ENCODE measurements at places on chromosomes 12 and 14.

- H3K27me3 ChIP-seq: no peaks in the 10 kb centered on the region
- no peak for DNase-seq
- no peaks in the 10 kb centered on the region for H3K36me3 ChIP-seq
- H3K4me1 ChIP-seq: no peaks in the 10 kb centered on the region
- no peak overlapping the region for H3K4me3 ChIP-seq
Observed at GRCh38 chr14:40656311-40656710, 950.4 kb upstream of the LRFN5 start.

- DNase-seq: no peak
- H3K27ac ChIP-seq: no peak overlapping the region
- H3K4me1 ChIP-seq: no peaks in the 10 kb centered on the region
- no peaks in the 10 kb centered on the region for H3K36me3 ChIP-seq
- no peak overlapping the region for H3K4me3 ChIP-seq
- no peaks in the 10 kb centered on the region for H3K27me3 ChIP-seq
Observed at GRCh38 chr12:130195369-130195768, 33.1 kb downstream of the FZD10 start.

DNA sequence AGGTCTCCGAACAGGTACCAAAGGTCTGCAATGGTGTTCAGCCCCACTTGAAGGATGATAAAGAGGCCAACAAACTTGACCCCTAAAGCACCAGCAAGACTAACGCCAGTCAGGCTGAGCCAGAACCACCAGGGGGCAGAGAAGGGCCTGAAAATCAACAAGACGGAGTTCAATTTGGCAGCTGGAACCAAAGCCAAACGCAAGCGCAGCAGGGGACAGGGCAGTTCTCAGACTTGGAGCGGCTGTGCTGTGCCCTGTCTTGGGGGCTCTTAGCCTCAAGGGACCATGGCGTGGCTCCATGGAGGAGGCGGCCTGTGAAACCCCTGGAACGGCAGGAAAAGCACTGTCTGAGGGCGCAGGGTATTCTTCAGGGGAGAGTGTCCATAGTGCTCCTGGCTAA lies 19.6 kb downstream of the POMT2 start:
- H3K27me3 ChIP-seq: no peaks in the 10 kb centered on the region
- DNase-seq: peak; percentile 6
- H3K36me3 ChIP-seq: no peaks in the 10 kb centered on the region
- no peak overlapping the region for H3K27ac ChIP-seq
- H3K4me1 ChIP-seq: no peaks in the 10 kb centered on the region

GRCh38 chr12:23884909-23885308 lies 64.6 kb downstream of the SOX5 start:
- no peak overlapping the region for H3K27ac ChIP-seq
- no peaks in the 10 kb centered on the region for H3K27me3 ChIP-seq
- no peaks in the 10 kb centered on the region for H3K4me1 ChIP-seq
- no peak overlapping the region for H3K4me3 ChIP-seq
- no peak for DNase-seq

GRCh38 chr12:129704232-129704830 lies 199.5 kb downstream of the TMEM132D start:
- H3K4me3 ChIP-seq: no peak overlapping the region
- no peak for DNase-seq
- H3K27me3 ChIP-seq: no peaks in the 10 kb centered on the region

DNA sequence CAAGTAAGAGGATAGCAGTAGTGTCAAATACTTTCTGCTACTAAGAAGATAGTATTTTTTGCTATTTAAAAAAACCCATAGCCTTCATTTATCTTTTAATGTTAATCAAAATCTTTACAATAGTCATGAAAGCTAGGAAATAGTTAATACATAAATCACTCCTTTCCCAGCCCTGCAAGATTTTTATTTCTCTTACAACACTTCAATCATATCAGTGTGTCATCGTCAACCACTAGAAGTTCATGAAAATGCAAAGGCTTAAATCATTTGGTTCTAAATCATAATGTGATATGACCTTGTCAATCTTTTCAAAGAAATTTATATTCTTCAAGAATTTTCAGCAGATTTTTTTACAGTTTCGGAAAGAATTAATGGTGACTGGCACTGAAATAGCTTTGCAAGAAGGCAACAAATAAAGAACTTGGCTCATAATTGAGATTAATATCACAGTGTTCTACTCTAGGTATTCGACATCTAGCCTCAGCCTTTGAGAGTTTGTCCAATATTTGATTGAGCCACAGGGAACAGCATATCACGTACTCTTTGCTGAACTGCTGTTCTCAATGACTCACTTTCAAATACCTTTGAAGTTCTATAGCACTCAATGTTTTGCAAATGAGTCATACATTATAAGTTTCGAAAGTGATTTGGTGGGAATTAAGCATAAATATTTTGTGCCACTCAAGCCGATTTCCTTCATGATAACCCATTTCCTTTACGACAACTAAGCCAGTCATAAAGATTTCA lies 384.0 kb upstream of the FOXG1 start:
- DNase-seq: no peak
- no peak overlapping the region for H3K4me3 ChIP-seq
- no peaks in the 10 kb centered on the region for H3K36me3 ChIP-seq
- H3K4me1 ChIP-seq: no peaks in the 10 kb centered on the region

DNA sequence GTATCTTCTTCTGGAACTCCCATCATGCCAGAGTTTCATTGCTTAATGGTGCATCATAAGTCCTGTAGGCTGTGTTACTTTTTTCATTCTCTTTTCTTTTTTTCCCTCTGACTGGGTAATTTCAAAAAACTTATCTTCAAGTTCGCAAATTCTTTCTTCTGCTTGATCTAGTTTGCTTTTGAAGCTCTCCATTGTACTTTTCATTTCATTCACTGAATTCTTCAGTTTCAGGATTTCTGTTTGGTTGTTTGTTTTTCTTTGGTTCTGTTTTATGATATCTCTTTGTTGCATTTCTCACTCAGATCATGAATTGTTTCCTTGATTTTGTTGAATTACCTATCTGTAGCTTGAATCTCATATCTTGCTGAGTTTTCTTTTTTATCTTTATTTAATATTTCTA lies 83.3 kb upstream of the PRMT8 start:
- H3K4me3 ChIP-seq: no peak overlapping the region
- H3K27me3 ChIP-seq: no peaks in the 10 kb centered on the region
- no peak for DNase-seq
- no peak overlapping the region for H3K27ac ChIP-seq

DNA sequence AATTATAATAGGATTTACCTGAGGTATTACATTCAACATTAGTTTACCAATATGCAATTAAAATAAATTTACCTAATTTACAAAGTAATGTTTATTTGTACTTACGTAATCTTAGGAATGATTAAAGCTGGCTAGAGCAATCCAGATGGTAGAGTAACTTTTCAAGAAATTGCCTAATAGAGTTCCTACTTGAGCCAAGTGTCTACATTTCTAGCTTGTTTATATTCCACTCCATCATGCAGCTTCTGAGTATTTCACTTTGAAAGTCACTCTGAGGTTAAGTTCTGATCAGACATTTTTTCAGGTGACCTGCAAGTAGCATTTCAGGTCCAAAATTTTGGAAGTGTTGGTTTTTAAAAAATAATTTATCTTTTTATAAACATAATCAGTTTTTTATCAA lies 1080.7 kb downstream of the TRHDE start:
- H3K27me3 ChIP-seq: no peaks in the 10 kb centered on the region
- no peaks in the 10 kb centered on the region for H3K4me1 ChIP-seq
- H3K27ac ChIP-seq: no peak overlapping the region
- H3K4me3 ChIP-seq: no peak overlapping the region

DNA sequence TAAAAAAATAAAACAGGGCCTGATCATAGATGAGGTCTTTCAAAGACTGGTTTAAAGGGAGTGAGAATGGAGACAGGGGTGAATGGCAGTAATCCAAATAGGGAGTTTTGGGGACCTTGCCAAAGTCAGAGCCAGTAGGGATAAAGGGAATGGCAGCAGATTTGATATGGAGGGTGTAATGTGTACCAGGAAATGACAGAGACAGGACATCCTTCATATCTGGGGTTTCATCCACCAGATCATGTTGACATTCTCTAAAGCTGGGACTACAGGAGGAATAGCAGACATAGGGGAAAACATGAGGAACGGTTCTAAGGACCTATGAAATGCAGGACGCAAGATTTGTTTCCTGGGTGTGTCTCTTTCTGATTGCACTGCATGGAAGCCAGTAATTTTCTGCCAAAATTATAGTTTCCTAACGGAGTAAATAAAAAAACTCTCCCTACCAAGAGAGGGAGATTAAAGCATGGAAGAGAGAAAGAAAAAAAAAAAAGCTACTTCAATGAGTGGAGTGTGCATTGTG lies 169.9 kb downstream of the PRKD1 start:
- no peak for DNase-seq
- no peak overlapping the region for H3K4me3 ChIP-seq
- H3K36me3 ChIP-seq: no peaks in the 10 kb centered on the region
- no peaks in the 10 kb centered on the region for H3K4me1 ChIP-seq
- H3K27me3 ChIP-seq: no peaks in the 10 kb centered on the region

- no peak overlapping the region for H3K27ac ChIP-seq
- H3K4me1 ChIP-seq: no peaks in the 10 kb centered on the region
- no peak overlapping the region for H3K4me3 ChIP-seq
Observed at GRCh38 chr12:50723865-50724264, 40.0 kb upstream of the ATF1 start.

GRCh38 chr14:105473033-105473676 lies 1.5 kb upstream of the CRIP2 start:
- peak overlapping the region; percentile 40 for H3K4me3 ChIP-seq
- H3K27ac ChIP-seq: peak overlapping the region; percentile 38

DNA sequence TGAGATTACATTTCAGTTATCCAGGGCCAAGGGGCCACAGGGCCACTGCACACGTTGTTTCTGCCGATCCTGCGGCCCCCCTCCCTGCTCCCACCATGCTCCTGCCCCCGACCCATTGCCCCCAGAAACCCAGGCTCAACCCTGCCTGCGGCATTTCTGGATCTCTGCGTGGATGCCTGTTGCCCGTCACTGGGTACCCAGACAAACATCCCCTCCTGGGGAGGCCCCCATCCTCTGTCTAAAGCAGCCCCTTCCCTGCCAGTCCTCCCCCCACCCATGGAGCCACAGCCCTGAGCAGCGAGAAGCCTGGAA lies 326.4 kb upstream of the SFSWAP start:
- H3K27me3 ChIP-seq: no peaks in the 10 kb centered on the region
- no peaks in the 10 kb centered on the region for H3K36me3 ChIP-seq
- H3K4me3 ChIP-seq: no peak overlapping the region

GRCh38 chr12:131794061-131794460 lies 34.1 kb upstream of the MMP17 start:
- H3K4me3 ChIP-seq: no peak overlapping the region
- H3K27ac ChIP-seq: no peak overlapping the region
- peaks cover 22% of the 10 kb centered on the region for H3K36me3 ChIP-seq
- H3K4me1 ChIP-seq: no peaks in the 10 kb centered on the region
- no peaks in the 10 kb centered on the region for H3K27me3 ChIP-seq

GRCh38 chr12:112091563-112091962 lies 17.0 kb downstream of the NAA25 start:
- H3K4me1 ChIP-seq: peaks cover 4% of the 10 kb centered on the region
- H3K36me3 ChIP-seq: peaks cover 1% of the 10 kb centered on the region
- no peak overlapping the region for H3K27ac ChIP-seq
- DNase-seq: no peak
- H3K27me3 ChIP-seq: no peaks in the 10 kb centered on the region

DNA sequence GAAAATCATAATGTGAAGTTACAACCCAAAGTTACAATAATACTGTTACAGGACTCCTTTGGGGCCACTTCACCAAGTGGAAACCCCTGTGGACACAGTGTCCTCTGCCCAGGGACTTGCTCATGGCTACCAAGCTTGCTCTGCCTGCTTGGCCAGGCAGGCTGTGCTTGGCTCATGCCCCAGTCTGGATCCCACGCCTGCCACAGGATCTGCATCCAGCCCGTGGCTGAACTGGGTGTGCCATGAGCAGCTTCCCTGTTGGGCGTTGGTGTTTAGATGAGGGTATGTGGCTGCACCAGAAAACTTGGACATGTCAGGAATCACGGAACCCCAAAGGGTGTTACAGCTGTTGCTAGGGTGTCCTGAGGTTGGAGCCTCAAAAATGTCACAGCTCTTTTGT lies 820.9 kb downstream of the SLC6A15 start:
- DNase-seq: no peak
- no peaks in the 10 kb centered on the region for H3K4me1 ChIP-seq
- H3K36me3 ChIP-seq: no peaks in the 10 kb centered on the region
- no peaks in the 10 kb centered on the region for H3K27me3 ChIP-seq
- H3K27ac ChIP-seq: no peak overlapping the region

DNA sequence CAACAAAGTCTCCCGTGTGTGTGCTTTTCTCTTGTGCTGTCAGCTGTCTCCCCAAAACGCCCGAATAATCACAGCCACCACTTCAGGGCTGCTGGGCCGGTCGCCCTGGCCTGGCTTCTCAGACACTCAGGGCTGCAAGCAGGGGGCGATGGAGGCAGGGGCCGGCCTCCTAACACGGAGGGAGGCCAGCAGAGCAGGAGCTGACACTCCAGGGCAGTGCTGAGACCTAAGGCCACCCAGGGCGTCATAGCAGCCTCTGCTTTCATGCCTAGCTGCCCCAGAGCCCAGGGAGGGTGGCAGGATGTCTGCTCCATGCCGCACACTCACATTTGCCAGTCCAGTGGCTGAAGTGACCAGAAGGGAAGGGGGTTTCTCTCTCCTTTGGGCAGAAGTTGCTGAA lies 25.6 kb downstream of the STX2 start:
- H3K27ac ChIP-seq: no peak overlapping the region
- H3K4me3 ChIP-seq: no peak overlapping the region
- H3K27me3 ChIP-seq: no peaks in the 10 kb centered on the region
- H3K36me3 ChIP-seq: no peaks in the 10 kb centered on the region
- no peak for DNase-seq
- no peaks in the 10 kb centered on the region for H3K4me1 ChIP-seq

GRCh38 chr14:89178800-89179535 lies 238.1 kb downstream of the FOXN3 start:
- H3K4me3 ChIP-seq: no peak overlapping the region
- H3K36me3 ChIP-seq: no peaks in the 10 kb centered on the region
- H3K27ac ChIP-seq: no peak overlapping the region
- no peak for DNase-seq
- peaks cover 6% of the 10 kb centered on the region for H3K4me1 ChIP-seq
- no peaks in the 10 kb centered on the region for H3K27me3 ChIP-seq

Measured in CD8-positive, alpha-beta memory T cell (primary cell).